Fibroblast of villous mesenchyme (primary cell): ENCODE measurements at places on chromosomes 4 and X.

GRCh38 chrX:108033890-108034289 is 11.0 kb upstream of the VSIG1 start:
- no peak for DNase-seq

DNA sequence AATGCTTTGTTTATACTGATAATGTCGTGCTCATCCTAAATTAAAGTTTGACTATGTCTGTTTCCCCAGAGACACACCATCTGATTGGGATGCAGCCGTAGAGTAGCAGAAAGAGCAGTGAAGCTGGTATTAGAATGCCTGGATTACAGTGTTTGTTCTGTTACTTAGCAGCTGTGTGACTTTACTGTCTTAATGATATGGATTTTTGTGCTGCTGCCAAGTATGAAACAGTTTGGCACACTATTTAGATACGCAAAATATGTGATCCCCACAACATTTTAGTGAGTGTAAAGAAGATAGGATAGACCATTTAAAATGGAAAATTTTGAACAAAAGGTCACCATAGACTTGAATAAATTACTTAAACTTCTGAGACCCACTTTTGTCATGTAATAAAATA is 1.2 kb upstream of the CHIC1 start:
- DNase-seq = peak; percentile 21

GRCh38 chrX:19046343-19047215 is 62.7 kb upstream of the PHKA2 start:
- DNase-seq = peak; percentile 6

DNA sequence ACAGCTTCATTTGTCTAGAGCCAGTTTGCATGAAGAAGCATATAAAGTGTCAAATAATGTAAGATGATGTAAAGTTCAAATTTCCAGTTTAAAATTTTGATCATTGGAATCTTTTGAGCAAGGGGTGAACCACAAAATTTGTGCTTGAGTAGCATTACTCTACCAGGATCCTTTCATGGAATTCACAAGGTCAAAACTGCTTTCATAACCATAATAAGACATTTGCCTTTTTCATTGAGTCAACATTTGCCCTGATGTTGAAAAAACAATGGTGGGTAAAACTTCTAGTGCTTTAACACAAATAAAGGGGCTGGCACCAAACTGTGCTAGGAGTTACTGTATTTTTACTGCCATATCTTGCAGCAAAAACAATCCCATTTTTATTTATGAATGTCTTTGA is 142.2 kb downstream of the GLRA3 start:
- DNase-seq = no peak

- no peak for DNase-seq
These were observed 479.3 kb upstream of the PCDH10 start for GRCh38 chr4:132669786-132670185.

GRCh38 chrX:65642914-65643491 is 24.5 kb upstream of the MSN start:
- no peak for DNase-seq

DNA sequence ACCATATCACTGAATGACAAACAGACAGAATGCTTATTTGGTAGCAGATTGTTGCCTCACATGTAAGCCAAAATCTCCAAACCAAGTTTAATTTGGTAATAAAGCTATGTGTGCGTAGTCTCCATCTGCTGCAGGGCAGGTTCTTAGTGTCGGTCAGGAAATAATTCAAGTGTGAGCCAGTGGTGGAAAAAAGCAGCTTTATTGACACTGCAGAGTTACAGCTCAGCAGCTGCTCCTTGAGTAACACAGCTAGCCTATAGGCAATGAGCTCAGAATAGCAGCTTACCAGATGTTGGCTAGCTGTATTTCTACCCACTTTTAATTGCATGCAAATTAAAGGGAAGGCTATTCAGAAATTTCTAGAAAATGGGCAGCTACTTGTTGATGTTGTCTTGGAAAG is 757.8 kb upstream of the HS3ST1 start:
- no peak for DNase-seq

GRCh38 chr4:104860238-104861123 is 286.2 kb upstream of the TET2 start:
- peak; percentile 77 for DNase-seq

DNA sequence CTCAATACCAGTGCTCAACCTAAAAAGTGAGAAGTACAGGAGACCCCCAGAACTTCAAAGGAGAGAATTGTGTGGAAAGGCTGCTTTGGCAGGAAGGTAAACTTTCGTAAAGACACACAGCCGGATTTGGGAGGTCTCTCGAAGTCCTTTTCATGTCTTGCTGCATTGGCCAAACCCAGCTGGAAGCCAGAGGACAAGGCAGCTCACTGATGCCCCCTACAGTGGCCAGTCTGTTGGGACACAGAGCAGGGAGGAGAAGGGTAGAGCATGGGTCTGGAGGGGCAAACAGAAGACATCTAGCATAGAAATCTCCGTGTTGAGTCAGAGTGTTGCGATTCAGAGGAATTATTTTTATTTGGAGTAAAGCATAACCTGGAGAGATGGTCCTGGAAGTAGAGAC is 198.9 kb downstream of the ANK2 start:
- DNase-seq = no peak

DNA sequence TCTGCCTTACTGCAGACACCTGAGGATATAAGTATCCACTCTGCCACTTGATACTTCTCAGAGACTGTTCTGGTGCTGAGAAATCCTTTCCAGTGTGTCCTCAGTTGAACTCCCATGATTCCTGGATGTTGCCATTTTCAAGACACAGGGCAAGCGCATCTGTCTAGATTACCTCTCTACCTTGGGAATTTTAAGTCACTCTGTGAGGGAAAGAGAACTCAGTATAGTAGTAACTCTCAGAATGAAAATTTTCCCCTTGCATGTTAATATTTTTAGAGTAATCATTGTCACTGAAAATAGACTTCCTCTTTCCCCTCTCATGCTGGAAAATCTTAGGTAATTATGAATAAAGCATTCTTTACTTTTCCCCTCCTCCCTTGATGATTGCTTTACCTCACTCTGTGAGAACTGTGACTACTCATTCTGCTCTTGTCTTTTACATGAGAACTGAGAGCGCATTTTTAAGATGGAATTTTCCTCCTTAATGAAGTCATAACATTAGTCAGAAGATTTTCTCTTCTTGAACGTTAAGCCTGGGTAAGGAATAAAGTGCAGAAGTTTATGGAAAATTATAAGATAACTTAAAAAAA is 45.0 kb downstream of the TET2 start:
- peak; percentile 23 for DNase-seq

GRCh38 chr4:147407261-147408045 is 73.4 kb upstream of the EDNRA start:
- DNase-seq = peak; percentile 47

DNA sequence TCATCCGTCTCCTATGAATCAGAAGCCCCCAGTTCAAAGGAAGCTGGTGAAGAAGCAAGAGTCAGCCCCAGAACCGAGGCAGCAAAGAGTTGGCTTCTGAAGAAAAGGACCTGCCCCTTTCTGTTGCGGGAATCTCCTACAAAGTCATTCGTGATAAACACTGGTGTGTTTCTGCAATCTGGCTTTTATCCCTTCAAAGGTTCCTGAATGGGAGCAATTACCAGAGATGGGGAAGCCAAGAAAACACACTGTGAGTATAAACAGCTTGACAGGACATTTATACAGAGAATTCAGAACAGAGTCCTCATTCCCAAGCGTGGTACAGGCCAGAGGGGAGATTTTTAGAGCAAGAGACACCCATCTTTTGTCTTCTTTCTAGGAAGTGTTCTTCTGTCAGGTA is 226.8 kb upstream of the LNX1 start:
- peak; percentile 80 for DNase-seq

GRCh38 chrX:97898798-97899197 is 1015.1 kb downstream of the RPA4 start:
- DNase-seq = peak; percentile 13

GRCh38 chrX:112837531-112837930 is 3.1 kb downstream of the AMOT start:
- no peak for DNase-seq

GRCh38 chrX:68994135-68994890 is 165.5 kb downstream of the EFNB1 start:
- no peak for DNase-seq

- DNase-seq = no peak
These were observed 25.9 kb upstream of the ING2 start for GRCh38 chr4:183478926-183479325.

GRCh38 chr4:8274765-8275547 is 5.4 kb downstream of the HTRA3 start:
- DNase-seq = peak; percentile 98

- DNase-seq = no peak
These were observed 124.0 kb downstream of the PRKX start for GRCh38 chrX:3589474-3589873.

GRCh38 chr4:105453550-105454205 is 20.2 kb downstream of the PPA2 start:
- no peak for DNase-seq

- no peak for DNase-seq
These were observed 12.3 kb downstream of the MSX1 start for GRCh38 chr4:4871573-4872313.

DNA sequence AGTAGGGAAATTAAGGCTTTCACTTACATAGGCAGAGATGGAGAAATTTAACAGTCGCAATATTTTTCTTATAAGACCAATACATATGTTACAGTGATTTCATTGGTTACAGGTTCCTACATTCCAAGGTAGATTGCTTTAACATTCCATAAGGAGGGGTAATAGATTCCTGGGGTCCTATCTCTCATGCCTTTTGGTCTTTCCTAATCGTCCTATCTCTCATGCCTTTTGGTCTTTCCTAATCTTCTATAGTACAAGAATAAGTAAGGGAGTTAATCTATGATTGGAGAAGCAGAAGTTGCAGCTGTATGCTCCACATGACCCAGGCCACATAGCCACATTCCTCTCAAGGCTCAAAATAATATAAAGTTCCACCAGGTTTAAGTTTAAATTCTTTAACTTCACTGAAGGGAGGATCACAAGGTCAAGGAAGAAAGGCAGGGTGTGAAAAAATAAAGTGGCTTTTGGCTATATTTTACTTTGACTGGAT is 285.0 kb upstream of the BOD1L1 start:
- peak; percentile 25 for DNase-seq

- DNase-seq = no peak
These were observed 331.2 kb downstream of the PAPSS1 start for GRCh38 chr4:107388736-107389274.

DNA sequence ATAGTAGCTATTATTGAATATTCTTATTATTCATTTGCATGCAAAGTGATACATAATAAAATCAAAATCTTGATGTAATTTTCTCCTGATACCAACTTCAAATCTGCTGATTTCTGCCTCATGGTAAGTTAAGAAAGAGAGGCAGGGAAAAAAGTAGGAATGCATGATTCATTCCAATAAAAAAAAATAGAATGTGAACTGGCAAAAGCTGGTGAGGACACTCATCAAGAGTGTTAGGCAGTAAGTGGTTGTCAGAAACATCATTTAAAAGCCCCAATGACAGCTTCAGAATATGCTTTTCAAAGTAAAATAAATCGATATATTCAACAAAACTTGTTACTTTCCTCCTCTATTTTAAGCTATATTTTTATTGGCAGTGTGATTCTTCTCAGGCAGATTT is 979.1 kb downstream of the TECRL start:
- DNase-seq = no peak

DNA sequence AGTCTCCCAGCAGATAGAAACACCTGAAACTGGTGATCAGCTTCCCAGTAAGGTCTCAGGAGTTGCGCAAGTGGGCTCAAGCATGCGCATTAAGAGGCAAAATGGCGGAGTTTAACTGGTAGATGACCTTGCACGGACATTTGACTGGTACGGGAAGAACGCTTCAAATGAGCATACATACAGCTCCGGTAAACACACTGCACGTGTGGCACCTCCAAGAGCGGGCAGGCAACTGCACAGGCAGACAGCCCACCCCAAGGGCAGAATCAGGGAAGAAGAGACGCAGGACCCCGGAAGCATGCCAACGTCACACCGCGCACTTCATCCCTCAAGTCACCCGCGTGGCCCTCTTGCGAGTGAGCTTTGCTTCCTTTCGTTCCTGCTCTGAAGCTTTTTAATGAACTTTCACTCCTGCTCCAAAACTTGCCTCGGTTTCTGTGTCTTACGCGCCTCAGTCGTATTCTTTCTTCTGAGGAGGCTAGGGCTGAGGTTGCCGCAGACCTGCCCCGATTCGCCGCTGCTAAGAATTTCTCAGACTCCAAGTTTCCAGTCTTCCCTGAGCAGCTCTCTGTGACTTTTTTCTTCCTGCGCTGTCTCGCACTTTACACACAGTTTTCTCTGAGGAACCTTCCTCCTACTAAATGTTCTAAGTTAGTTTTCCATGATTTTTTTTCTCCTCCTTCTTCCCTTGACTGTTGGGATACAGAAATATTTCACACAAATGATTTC is 180.7 kb upstream of the ZFP42 start:
- peak; percentile 43 for DNase-seq

- DNase-seq = no peak
These were observed 279.3 kb upstream of the BMP3 start for GRCh38 chr4:80751200-80751599.

GRCh38 chrX:131595120-131595519 is 51.2 kb downstream of the OR13H1 start:
- DNase-seq = peak; percentile 41

- no peak for DNase-seq
These were observed 43.1 kb upstream of the WDR1 start for GRCh38 chr4:10159671-10160070.

DNA sequence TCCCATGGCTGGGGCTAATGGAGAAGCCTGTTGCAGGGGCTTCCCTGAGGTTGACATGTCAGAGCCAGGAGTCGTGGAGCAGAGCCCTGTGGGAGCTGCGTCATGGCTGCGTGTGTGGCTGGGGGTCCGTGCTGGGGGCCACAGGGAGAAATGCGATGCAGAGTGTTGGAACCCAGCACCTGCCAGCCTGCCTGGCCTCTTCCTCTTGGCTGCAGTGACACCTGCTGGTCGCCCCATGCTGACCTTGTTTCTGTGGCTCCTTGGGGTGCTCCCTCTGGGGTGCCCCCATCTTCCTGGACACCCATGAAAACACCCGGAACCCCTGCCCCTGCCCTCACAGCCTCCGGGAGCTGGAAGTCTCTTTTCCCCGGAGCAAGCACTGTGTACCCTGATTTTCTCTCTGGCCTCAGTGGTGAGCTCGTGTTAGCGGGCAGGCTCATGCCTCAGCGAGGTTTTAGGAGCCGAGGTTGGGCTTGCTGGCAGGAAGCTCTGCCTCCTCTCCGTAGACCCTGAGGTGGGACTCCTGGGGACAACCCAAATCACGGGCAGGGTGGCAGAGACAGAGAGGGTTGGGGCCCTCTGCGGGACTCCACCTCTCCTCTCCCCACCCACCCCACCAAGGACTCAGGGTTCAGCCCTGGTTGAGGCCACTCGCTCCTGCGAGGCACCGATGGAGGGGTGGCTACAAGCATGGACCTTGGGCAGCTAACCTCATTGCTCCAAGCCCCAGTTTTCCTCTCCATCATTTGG is 103.7 kb downstream of the SORCS2 start:
- DNase-seq = peak; percentile 20

GRCh38 chrX:48848847-48849246 is 13.4 kb upstream of the PCSK1N start:
- DNase-seq = no peak

DNA sequence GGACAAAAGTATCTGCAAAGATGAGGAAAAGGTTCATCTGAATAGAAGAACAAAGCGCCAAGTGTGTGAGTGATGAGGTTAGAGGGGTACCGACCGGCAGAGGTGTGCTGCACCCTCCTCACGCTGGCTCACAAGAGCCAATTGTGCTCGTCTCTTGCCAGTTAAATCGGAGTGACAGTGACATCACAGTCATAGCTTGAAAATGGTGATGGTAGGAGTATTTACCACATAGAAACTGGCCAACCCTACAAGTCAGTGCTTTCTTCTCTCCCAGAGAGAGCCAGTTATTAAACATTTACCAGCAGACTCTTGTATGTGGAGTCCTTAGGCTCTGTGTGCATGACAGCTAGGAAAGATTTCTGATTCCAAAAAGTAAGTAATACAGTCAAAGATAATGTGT is 32.4 kb downstream of the CLDN22 start:
- DNase-seq = no peak
